ENCODE measurements at places on chromosomes 2 and 18.

- no peaks in the 10 kb centered on the region for H3K4me1 ChIP-seq
- no peak overlapping the region for H3K4me3 ChIP-seq
- no peak for DNase-seq
- H3K36me3 ChIP-seq = no peaks in the 10 kb centered on the region
Observed at GRCh38 chr2:137223722-137224121, 458.4 kb downstream of the THSD7B start.

DNA sequence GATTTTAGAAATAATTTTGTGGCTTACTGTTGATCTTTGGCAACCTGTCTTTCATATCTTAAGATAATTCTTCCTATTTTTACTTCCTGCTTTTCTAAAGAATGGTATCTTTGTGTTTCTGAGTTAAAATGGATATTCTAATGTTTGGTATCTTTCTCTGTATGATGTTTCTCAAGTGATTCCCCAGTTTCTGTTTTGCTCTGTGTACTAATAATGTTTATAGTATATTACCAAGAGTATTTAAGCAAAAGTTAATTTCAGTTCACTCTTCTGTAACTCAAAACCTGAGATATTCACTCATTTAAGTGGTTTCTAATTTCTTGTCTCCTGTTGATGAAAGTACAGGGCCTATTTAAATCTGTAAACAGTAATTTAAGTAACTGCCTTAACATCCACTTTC lies 58.3 kb downstream of the CCDC150 start:
- no peaks in the 10 kb centered on the region for H3K27me3 ChIP-seq
- no peak overlapping the region for H3K27ac ChIP-seq
- H3K36me3 ChIP-seq = no peaks in the 10 kb centered on the region
- no peak overlapping the region for H3K4me3 ChIP-seq
- H3K4me1 ChIP-seq = no peaks in the 10 kb centered on the region

- H3K4me1 ChIP-seq = peaks cover 9% of the 10 kb centered on the region
- no peak for DNase-seq
- H3K4me3 ChIP-seq = no peak overlapping the region
- H3K27ac ChIP-seq = no peak overlapping the region
Observed at GRCh38 chr18:49638209-49638785, 76.4 kb downstream of the LIPG start.

- H3K36me3 ChIP-seq = no peaks in the 10 kb centered on the region
- peak overlapping the region; percentile 66 for H3K27ac ChIP-seq
- H3K27me3 ChIP-seq = no peaks in the 10 kb centered on the region
Observed at GRCh38 chr18:44500808-44501610, 179.7 kb upstream of the SETBP1 start.

DNA sequence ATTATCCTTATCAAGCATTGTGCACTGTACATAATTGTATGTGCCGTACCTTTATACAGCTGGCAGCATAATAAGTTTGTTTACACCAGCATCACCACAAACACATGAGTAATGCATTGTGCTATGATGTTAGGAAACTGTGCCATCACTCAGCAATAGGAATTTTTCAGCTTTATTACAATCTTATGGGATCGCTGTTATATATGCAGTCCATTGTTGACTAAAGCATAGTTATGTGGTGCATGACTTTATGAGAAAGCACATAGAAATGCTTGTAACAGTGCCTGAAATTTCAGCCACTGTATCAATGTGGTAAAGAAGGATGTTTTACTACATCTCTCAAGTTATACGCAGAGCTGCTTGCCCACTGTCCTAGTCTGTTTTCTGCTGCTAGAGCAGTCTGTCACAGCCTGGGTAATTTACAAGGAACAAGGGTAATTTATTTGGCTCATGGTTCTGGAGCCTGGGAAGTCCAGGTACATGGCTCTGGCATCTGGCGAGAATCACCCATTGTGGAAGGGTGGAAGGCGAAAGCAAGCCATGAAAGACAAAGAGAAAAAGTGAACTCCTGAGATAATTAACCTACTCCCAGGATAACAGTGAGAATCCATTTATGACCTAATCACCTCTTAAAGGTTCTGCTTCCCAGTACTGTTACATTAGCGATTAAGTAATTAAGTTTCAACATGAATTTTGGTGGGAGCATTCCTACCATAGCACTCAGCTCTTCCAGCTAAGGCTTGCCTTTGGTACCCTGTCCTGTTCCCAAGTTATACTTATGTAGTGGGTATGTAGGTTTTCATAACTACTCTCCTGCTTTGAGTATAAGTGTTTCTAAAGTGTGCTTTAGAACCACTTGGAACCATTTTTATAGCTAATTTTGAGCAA lies 4.6 kb downstream of the MAP3K20 start:
- no peaks in the 10 kb centered on the region for H3K27me3 ChIP-seq
- DNase-seq = peak; percentile 91

Measured in mesenchymal stem cell (in vitro differentiated cells and primary cell).